ENCODE measurements at places on chromosomes 2 and 18.

DNA sequence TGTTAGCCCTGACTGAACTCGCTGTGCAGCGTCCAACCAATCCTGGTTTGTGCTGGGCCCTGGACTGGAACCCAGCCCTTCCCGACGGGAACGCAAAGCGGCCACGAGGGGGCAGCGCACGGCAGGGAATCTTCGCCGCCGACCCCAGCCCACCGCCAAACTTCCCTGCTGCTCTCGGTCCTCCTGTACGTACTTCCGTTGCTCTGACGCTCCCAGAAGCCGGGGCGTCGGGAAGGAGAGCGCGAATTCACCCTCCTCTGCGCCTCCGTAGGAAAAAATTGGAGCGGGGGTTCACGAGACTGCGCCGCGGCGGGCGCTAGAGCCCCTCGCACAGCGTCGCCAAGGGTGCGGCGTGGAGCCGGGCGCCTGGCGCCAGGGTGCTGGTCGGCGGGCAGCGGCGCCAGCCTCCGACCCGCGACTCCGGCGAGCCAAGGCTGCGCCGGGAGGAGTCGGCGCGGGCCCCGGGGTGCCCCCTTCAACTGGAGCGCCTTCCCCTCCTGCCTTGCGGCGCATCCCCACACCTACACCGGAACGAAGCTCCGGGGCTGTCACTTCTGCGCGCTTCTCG, 873 bp upstream of the SH3RF3 start:
- DNase-seq, result peak; percentile 79

- no peak for DNase-seq
Observed at GRCh38 chr2:71129902-71130151, 202 bp downstream of the MCEE start.

DNA sequence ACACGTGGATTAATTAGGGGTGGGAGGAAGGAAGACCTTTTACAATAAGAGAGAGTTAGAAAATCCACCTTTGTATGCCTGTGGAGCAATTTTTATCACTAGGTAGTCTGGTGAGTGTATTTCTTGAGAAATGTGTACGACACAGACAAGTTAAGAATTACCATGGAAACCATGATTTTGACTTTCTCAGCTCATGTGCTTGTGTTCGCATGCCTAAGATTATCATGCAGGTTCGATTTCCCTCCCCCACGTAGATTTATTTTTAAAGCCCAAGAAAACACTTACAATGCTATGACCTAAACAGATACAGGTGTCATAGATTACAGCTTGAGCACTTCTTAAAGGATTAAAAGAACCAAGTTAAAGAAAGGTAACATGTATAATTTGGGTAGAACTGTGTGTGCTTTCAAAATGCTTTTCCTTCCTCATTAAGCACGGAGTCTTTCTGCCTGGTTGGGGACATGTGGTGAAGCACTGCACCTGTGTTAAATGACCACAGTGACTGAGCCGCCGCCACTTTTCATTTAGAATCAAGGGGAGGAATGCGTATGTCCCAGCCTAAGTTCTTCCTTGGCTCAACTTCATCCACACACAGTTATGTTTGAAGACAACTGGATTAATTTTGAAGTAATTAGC, 16.6 kb downstream of the SERTAD2 start:
- DNase-seq, result no peak

DNA sequence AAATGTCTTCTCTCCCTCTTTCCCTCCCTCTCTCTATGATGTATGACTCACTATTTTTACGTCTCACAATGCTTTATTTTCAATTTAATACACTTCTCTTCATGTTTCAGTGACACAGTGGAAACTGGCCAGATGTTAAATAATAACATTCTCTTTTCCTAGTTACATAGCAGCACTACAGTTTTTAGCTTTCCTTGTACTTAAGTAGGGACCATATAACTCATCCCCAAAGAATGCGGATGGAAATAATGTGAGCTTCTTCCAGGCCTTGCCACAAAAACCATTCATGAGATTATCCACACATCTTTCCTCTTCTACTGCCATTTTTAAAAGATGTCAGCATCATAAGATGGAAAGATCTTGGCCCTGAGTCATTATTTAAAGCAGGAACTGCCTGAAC, 789.4 kb downstream of the LRP1B start:
- no peak for DNase-seq

- no peak for DNase-seq
Observed at GRCh38 chr2:8157621-8158430, 524.0 kb upstream of the ID2 start.

DNA sequence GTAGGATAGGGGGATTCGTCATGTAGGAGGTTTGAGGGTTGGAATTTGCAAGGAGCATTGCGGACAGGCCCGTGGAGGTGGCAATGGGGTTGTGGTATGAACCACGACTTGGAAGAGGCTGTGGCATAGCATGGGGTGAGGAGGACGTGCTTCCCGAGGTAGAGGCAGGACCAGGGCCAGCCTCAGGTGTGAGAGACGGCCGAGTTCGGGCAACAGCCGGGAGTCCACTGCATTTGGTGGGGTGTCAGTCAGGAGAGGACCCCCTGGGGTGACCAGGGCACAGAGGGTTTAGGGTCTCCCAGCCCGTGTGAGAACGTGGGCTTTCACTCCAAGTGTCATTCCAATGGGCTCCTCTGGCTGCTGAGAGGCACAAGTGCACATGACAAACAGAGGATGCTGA, 339.0 kb downstream of the EIPR1 start:
- no peak for DNase-seq

GRCh38 chr2:62277688-62278087, 81.8 kb downstream of the B3GNT2 start:
- no peak for DNase-seq

DNA sequence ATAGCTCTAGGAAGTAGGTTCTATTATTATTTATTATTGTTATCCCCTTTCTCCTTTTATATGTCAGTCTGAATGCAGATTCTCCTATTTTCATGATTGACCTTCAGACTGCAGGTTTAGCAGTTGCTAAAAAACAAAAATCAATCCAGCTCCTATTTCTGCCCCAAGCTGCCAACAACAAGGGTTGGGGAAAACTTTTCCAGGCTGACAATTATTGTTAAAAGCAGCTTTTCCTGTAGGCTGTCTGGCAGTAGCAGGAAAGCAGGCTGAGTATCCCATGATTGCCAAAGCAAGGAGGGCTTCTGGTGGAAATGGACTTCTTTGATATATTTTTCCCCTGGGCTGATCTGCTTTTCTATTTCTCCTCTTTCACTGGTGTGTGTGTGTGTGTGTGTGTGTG, 78.0 kb upstream of the CTLA4 start:
- no peak for DNase-seq

DNA sequence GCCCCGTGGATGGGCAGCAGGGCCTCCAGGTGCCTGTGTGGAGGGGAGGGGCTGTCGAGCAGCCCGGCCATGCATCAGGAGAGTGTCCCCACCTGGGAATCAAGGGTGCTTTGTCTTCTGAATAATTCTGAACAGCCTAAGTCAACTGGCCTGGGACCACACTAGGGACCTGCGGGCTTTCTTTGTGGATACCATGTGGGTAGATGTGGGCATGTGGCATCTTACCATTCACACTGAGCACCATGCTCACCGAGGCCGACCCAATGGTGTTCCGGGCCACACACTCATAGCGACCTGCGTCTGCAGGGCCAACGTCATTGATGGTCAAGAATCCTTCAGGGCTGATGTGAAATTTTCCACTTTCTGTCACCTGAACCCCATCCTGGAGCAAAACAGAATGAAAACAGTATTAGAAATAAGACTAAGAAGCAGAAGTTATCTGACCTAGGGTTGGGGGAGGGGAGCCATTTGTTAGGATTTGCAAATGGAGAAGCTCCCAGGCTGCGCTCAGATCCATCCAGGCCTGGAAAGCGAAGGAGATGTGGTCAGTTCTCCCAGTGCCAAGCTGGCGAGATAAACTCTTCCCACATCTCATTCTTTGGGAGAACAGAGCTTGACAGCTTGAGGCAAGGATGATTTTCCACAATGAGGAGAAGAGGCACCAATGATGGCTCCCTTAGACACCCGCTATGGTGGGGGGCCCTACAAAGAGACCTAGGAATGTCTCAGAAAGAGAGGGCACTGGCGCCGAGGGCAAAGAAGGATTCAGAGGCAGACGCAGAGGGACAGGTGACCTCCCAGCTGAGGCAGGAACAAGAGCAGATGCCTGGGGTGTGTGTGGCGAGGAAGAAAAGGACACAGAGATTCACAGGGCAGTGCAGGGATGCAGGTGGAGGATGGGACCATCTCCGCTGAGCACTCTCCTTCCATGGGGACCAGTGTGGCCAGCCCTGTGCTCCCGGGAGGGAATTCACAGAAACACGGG, 83.4 kb downstream of the PXDN start:
- DNase-seq, result no peak

GRCh38 chr2:204039298-204039838, 102.8 kb downstream of the ICOS start:
- DNase-seq, result no peak

DNA sequence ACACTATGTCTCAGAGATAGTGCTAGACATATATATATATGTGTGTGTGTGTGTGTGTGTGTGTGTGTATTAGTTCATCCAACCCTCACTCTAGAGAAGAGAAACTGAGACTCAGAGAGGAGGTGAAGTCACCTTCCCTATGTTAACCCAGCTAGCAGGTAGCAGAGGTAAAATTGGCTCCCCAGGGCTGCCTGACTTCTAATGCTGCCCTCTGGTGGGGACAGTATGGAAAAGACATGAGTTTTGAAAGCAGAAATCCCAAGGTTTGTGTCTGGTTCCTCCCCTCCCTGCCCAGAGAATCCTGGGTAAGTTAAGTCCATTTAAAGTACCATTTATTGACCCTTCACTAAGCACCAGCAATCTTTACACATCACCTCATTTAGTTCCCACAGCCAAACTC, 137.7 kb downstream of the THNSL2 start:
- no peak for DNase-seq

DNA sequence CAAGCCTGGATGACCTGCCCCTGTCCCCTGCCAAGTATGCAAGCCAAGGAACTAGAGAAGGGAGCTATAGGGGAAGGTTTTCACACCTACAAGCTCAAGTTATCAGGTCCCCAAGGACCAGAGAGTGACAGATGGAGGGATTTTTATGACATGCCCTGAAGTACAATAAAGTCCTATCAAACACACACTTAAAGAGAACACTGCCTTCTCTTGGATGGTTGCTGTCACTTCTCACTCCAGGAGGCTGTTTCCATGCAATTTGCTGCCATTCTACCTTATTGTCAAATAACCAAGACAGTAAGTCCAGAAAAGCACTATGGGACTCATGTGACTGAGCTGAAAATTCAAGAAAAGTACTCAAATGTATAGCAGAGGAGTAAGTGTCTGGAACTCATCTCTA, 76.6 kb upstream of the DDX18 start:
- no peak for DNase-seq

DNA sequence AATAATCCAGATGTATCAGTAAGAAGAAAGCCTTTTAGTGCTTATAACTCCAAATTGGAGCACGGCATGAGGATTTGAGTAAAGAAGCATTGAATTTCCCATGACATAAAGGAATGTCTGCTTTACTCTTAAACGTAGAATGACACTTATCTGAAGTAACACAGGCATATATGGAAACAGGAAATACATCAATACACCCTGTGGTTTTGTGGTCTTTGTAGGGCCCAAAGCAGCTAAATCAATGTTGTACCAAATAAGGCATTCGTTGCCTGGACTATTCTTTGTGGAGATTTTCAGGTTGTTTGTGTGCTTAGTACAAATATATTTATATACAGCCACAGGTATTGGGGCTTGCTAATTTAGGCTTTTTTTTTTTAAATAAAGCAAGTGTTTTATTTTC, 660.5 kb downstream of the LRRTM4 start:
- DNase-seq, result no peak

DNA sequence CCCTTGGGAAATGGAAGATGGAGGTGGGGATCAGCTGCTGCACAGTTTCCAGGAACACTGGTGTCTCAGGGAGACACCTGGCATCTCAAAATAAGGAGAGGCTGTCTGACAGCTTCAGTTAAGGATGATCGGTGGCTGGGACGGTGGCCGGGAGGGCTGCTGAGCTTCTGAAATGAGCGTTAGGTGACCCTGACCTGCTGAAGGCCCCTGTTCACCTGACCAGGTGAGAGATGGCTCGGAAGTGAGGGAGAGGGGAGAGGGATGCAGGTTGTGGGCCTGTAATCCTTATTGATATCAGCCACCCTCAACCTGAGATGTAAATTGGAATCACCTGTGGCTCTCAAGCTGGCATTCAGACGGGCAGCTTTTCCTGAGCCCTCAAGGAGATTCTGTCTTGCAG, 99.0 kb downstream of the AGAP1 start:
- DNase-seq, result no peak

- DNase-seq, result peak; percentile 34
Observed at GRCh38 chr2:10832203-10832936, 19.8 kb upstream of the PDIA6 start.

DNA sequence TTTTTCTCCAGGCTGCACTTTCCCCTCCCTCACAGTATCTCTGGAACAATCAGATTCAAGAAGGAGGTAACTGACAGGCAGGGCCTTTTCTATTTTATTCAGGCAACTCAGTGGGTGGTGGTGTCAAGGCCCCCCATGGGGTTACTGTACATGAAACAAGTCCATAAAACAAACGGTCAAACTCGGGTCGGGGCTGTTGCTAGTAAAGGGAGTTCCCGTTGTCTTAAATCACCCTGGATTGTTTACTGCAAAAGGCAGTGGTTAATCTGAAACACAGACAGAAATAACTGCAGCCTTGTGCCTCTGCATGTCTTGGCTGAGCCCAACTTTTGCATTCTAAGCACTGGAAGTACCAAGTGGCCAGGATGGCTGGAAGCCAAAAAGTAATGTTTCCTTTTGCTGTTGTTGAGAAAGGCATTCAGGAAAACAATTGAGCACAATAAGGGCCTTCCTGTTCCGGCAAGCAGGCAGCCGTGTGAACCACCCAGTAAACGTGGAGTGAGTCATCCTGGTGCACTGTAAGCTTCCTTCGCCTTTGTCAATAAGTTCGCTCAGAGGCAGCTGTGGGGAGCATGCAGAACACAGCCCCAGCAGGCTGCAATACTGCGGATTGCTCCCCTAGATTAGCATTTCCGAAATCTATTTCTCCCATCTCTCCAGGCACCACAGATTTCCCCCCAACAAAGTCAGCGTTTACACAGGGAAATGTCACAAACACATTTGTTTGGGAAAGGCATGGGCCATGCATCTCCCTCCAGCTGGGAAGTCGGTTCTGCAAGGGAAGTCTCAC, 149.6 kb downstream of the IRS1 start:
- DNase-seq, result peak; percentile 37

GRCh38 chr18:446941-447560, 53.5 kb downstream of the COLEC12 start:
- DNase-seq, result no peak

DNA sequence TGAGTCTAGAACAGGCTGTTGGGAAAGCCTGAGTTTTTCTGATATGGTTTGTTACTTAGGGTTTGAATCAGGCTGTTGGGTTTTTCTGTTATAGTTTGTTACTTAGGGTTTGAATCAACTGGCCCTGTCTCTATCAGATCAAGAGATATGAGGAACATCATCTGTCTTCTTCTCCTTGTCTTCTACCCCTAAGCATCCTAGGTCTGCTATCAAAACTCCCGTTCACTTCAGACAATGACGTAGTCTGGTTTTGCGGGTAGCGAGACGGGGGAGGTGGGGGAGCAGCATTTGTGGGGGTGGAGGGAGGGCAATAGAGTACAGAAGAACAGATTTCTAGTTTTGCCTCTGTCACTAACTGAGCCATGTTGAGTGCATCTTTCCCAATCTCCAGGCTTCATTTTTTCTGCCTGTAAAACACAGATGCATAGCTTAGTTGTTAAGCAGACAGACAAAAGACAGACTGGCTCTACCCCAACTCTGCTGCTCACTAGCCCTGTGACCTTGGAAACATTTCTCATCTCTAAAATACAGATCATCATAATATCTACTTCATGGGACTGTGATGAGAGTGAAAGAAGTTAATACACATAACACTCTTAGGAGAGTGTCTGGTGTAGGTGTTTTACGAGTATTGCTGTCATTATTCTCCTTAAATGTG, 9.1 kb downstream of the TNP1 start:
- DNase-seq, result no peak
